ENCODE measurements at places on chromosomes 13 and 19.

DNA sequence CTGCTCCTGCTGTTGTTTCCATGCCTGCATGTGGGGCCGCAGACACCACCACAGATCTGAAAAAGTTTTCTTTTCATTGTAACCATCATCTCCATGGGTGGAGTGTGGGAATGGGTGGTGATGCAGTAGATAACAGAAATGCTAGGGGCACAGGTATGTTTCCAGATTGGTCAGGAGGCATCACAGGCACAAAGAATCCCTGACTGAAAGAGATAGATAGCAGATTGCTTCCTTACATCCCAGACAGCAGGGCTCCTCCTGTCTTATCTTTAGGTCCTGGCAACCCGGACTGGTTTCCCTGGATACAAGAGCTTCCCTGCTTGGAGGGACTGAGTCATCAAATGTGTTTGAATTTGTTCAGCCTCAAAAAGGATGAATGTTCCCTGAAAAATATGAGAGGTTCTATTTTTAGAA, 1937.6 kb downstream of the PCDH9 start:
- no peak for DNase-seq

- no peak for DNase-seq
These were observed 10.0 kb downstream of the NFIX start for GRCh38 chr19:13005253-13005652.

GRCh38 chr19:2097203-2097885, 629 bp downstream of the IZUMO4 start:
- no peak for DNase-seq

DNA sequence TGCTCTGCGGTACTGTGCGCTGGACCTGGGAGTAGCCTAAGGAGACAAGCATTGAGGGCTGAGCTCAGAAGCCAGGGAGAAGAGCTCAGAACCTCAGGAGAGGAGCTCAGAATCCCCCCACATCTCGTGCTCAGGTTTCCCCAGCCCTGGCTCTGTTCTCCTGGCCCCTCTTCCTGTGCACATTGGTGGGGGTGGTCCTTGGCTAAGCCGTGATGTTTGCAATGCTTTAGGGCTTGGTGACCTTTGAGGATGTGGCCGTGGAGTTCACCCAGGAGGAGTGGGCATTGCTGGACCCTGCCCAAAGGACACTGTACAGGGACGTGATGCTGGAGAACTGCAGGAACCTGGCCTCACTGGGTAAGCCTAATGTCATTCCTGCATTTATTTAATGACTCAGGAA, 6.6 kb downstream of the ZNF557 start:
- no peak for DNase-seq

DNA sequence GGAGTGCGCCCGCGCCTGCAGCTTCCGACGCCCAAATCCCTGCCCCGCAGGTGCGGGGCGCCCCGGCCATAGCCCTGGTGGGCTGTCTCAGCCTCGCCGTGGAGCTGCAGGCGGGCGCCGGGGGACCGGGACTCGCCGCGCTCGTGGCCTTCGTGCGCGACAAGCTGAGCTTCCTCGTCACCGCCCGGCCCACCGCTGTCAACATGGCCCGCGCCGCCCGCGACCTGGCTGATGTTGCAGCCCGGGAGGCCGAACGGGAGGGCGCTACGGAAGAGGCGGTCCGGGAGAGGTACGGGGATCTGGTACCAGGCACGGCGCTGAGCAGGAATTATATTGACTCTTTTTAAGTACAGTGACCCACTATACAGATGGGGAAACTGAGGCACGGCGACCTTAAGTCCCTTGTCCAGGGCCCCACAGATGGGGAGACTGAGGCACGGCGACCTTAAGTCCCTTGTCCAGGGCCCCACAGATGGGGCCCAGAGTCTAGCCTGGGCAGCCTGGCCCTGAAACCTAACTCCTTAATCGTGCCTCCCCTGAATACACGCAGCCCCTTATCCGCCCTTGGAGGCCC, 586 bp downstream of the MRI1 start:
- DNase-seq: no peak
